ENCODE measurements at places on chromosomes 6 and 20. TPM values are rescaled to one million over a fixed set of nuclear protein-coding genes. Genes with fewer than 3 reads are reported as not detected.

Gene SEL1L2
- not detected for total RNA-seq

Gene MMP24
- not detected for total RNA-seq

Gene TCF15
- not detected for total RNA-seq

Gene BHLHE23
- total RNA-seq, result not detected

DNA sequence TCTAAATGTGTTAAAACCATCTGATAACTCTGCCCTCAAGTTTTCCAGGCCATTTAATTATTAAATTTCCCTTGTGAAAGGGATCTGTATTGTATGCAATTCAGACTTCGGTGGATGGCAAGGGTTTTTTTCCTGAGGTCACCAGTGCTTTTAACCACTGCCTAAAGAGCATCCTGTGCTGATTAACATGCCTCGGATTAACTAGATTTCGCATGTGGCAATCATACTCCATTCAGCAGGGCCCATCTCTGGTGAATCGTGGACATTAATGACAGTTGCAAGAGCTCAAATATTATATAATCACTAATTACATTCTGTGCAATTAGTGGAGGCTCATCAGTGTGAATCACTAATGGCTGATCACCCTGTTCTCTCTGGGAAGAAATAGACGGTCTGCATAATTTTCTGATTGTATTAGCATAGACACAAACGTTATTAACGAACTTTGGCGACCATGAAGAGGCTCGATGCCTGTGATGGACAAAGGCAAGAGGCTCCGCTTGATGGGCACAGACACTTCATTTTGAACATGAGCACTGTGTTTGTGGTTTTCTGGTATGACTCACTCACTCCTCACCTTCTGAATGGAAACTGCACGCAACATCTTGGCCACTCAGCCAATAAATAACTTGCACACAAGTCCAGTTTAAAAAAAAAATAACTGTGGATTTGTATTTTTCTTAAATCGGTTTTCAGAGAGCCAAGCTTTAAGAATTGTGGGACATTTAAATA lies 31.4 kb downstream of the LINC00237 start:
- no peaks in the 10 kb centered on the region for H3K36me3 ChIP-seq
- H3K27me3 ChIP-seq, result peaks cover 19% of the 10 kb centered on the region
- H3K27ac ChIP-seq, result no peak overlapping the region
